ENCODE measurements at places on chromosomes 16 and 17. TPM values are rescaled to one million over a fixed set of nuclear protein-coding genes. Genes with fewer than 3 reads are reported as not detected.

- DNase-seq, result no peak
Measured at GRCh38 chr17:8153031-8153451, 837 bp upstream of the PER1 start.

DNA sequence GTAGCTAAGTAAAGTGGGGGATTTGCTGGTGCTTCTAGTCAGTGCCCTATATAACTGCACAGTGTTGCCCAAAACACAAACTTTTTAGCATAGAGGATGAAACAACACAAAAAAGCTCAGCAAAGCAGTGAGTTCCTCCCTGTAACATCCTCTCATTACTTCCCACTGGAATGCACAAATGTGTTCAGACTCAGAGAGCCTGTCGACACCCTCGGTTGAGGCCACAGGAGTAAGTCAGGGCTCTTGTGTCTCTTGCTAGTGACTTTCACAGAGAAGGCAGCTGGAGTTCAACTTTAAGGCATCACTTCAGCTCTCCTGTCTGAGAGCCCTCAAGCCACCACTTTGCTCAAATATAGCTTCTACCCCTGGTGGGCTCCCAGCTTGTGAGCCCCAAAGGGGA lies 107.2 kb upstream of the NETO2 start:
- DNase-seq, result no peak

DNA sequence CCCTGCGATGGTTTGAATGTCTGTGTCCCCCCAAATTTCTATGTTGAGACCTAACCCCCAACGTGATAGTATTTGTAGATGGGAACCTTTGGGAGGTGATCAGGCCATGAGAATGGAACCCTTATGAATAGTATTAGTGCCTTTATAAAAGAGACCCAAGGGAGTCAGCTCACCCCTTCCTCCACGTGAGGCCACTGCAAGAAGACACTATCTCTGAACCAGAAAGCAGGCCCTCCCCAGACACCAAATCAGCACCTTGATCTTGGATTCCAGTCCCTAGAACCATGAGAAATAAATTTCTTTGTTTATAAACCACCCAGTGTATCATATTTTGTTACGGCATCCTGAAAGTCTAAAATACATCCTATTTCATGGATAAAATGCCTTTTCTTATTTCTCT lies 64.4 kb upstream of the LRRC37A3 start:
- DNase-seq, result no peak

DNA sequence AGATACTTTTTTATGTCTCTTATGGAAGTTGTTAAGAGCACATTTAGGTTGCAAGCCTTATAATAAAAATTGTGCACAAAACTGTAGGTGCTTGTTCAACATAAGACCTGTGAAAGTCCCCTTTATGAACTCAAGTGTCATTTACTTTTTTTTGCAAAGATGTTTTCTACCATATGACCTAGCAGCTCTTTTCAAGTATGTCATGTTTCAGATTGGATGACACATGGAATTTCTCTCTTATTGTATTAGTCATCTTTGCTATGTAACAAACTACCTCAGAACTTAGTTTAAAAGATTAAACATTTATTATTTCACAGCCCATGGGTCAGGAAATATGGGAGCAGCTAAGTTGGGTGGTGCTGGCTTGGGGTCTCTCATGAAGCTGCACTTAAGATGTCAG lies 57.9 kb downstream of the PHKB start:
- no peak for DNase-seq

- peak; percentile 78 for DNase-seq
Measured at GRCh38 chr16:660459-661183, 7.3 kb upstream of the RHOT2 start.

GRCh38 chr16:16166949-16167348 lies 56.3 kb downstream of the ABCC6 start:
- no peak for DNase-seq

- DNase-seq, result no peak
Measured at GRCh38 chr17:75245011-75245410, 16.4 kb downstream of the GGA3 start.

- DNase-seq, result no peak
Measured at GRCh38 chr17:37092071-37092470, 143.3 kb downstream of the AATF start.

GRCh38 chr17:17883801-17884200 lies 47.0 kb upstream of the SREBF1 start:
- no peak for DNase-seq

DNA sequence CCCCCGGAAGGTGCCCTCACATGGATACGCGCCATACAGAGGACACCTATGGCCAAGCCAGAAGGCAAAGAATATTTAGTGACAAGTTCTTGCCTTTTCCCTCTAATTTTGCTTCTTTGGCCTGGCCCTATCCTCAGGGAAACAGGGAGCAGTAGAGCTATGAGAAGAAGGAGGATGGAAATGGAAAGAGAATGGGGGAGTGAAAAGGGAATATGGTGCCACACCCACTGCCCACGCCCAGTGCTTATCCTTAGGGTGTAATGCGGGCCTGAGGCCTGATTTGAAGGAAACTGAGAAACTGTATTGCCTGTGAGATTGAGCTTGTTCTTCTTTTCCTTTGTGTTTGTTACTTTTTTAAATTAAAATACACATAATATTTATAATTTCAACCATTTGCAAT lies 255.1 kb downstream of the HS3ST3A1 start:
- no peak for DNase-seq

- DNase-seq, result no peak
Measured at GRCh38 chr16:2985893-2986355, 5.7 kb upstream of the PKMYT1 start.

DNA sequence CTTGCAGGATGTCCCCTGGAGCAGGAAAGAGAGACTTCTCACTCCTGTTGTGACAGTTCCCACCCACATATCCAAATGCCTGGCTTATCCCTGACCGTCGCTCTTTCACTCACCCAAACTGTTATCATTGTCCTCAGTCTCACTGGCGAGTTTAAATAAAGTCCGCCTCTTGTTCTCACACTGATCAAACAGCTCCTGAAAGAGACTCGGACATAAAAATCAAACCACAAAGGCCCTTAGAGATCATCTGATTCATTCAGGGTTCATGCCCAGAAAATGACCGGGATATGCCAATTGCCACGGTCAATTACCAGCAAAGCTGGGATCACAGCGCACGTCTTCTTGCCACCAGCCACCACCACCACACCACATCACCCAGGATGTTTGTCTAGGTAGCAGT lies 19.9 kb downstream of the GGA3 start:
- no peak for DNase-seq

The MAF gene
- total RNA-seq, result 3.5 TPM

The HBZ gene
- total RNA-seq, result not detected

The WDR90 gene
- 18.7 TPM for total RNA-seq

The TUBB3 gene
- 128 TPM for total RNA-seq

The MEIOC gene
- total RNA-seq, result under 0.01 TPM

The TEX14 gene
- under 0.01 TPM for total RNA-seq

Measured in fibroblast of villous mesenchyme (primary cell).